Mammary epithelial cell (primary cell): ENCODE measurements at places on chromosomes 1 and 21.

DNA sequence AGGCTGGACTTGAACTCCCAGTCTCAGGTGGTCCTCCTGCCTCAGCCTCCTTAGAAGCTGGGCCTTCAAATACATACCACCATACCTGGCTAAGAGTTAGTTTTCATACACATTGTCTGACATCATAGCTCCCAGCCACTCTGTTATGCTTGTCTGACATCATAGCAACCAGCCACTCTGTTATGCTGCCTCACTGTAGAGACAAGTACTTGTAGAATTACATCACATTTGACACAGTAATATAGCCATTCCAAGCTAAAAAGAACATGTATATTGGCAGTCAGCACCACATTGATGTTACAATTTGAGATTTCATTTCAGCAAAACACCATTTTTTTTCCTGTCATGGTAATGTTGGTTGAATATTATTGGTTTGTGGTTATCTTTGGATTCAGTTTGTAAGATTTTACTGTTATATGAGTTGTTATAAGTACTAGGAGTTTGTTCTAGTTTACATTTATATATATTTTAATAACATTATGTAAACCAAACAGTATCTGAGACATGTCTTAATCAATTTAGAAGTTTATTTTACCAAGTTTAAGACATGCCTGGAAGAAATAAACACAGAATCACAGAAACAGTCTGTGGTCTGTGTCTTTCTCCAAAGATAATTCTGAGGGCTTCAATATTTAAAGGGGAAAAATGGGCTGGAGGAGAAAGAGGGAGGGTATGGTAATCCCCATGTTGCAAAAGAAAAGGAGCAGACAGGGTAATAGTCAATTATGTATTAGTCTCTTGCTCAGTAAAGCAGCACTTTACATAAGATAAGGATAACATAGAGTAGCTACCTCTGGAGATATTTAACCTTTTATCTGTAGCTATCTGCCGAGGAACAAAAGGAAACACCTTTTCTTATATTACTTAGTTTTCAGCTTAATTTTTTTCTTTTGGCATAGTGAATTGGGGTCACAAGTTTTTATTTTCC lies 43.0 kb downstream of the XPR1 start:
- no peak for DNase-seq

DNA sequence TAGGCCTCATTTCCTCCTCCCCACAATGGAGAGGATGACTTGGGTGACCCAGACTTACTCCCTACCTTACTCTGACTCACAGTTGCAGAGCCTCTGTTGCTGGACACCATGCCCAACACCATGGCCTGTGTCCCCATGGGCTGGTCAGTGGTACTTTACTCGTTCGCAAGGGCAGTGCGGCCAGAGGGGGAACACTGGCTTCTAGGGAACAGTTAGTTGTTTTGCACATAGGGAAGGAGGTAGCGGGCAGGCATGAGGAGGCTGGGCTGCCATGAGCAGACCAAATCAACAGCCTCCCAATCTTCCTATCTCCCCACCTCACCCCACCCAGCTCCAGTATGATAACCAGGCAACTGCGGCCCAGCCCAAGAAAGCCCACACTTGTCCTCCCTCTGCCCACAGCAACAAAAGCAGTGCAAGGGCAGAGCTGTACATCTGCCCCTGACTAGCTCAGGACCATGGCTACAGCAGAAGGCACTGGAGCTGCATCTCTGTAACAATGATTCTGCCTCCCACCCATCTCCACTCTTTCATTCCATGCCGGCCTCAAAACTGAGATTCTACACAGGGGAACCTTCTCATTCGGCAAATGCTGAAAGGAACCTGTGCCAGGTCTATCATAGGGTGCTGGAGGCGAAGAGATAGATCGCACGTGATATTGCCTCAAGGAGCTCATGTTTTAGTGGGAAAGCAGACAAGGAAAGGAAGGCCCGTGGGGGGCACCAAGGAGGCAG lies 18.6 kb downstream of the TAL1 start:
- no peak for DNase-seq

- no peak for DNase-seq
These were observed 122.3 kb downstream of the GRIK1 start for GRCh38 chr21:29817450-29817849.

DNA sequence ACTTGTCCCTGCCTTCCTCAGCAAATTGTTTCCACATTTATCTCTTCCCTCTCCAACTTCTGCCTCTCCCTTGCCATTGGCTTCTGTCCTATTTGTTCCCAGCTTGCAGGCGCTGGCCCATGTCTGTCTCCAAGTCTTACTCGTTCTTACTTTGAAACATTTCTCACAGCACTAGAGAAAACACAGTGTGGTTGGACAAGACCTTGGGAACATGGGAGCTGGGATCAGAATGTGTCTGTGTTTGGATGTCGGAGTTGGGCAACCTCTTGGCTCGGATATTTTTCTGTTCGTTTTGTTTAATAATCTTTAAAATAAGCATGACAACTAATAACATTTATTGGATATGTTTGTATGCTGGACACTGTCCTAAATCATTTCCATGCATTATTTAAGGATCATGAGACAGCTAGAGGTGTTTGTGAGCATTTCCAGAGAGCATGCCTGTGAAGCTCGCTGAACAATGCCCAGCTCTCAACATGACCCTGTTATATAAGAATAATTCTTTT lies 5.9 kb upstream of the BRWD1 start:
- no peak for DNase-seq

GRCh38 chr1:101194746-101195145 lies 42.1 kb upstream of the S1PR1 start:
- DNase-seq, result no peak

DNA sequence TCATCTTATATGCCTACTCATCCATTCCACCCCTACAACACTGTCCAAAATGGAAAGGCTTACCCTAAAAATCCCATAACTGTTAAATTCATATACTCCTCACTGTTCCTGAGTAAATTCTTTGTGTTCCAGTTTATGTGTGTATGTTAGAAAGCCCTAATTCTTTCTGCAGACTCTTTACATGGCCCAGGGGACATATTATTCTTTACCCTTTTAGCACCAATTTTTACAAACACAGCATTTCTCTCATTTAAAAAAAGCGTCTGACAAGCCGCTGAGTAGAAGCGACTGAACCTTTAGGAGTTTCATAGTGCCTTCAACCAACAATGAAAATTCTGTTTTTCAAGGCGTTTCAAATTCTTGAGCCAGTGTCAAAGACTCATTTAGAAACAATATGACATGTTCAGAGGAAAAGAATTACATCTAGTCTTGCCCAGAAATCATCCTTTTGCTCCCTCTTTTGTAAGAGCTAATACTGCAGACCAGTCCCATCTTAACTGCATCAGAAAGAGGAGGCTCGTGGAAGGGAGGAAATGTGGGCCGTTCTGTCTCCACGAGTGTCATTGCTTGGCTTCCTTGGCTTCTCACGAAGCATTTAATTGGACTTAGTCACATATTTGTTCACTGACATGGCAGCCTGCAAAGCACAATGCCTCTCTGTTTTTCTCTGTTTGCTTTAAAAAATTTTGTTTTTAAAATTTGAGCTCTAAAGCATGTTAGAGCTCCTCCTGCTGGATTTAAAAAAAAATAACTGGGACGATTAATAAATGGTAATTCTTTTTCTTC lies 21.3 kb upstream of the C1orf105 start:
- peak; percentile 84 for DNase-seq

DNA sequence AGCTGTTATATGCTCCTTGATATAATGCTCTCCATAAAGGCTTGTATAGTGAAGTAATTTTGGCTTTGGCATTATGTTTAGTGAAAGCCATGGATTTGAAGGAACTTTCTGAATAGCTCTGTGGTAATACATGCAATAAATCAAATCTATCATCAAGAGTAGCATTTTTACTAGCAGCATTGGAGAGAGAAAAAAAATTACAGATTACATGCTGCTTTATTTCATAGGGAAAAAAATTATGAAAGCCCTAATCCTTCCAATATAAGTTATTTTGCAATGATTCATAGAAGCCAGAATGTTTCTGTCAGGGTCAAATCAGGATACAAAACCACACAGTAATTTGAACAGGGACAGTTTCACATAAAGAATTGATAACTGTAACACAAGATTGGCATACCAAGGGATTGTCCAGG lies 250.0 kb downstream of the SPATA17 start:
- DNase-seq, result no peak
